Stimulated activated CD8-positive, alpha-beta memory T cell treated with anti-CD3 and anti-CD28 coated beads, Interleukin-7, amount 100 ng/mL, for 1 hour (primary cell): ENCODE measurements at places on chromosomes 1 and 21.

- no peak for DNase-seq
Observed at GRCh38 chr1:67458663-67459062, 28.5 kb upstream of the SERBP1 start.

DNA sequence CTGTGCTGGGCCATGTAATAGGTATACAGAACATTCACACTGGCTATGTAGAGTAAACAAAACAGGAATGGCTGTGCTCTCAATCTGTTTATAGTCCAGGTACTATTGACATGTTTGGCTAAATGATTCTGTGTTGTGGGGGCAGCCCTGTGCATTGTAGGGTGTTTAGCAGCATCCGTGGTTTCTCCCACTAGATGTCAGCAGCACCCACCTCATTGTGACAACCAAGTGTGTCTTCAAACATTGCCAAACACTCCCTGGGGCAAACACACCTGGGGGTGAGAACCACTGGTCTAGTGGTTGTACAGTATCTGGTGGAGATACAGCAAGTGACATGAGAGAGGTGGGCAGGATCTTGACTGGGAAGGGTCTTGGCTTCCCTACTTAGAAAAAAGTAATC lies 80.4 kb upstream of the SPATA6 start:
- DNase-seq: no peak

- no peak for DNase-seq
Observed at GRCh38 chr1:244322791-244323521, 128.8 kb downstream of the ADSS2 start.

DNA sequence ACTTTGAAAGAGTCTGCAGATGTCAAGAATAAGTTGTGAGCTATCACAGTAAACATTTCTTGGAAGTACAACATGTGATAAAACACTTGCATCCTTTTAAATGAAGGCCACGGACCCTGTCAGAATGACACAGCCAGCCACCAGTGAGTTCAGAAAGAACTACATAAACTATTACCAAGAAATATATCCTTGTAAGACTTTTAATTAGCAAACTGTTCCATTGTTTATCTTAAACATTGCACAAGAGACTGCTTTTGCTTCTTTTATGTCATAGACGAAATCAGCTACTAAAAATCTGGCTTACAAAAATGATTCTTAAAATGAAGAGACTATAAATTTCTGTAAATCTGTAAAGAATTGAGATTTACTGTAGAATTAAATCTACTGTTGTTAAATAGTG lies 17.9 kb downstream of the LRRC7 start:
- DNase-seq: no peak

GRCh38 chr1:203149188-203149840 lies 21.8 kb downstream of the ADORA1 start:
- DNase-seq: no peak

DNA sequence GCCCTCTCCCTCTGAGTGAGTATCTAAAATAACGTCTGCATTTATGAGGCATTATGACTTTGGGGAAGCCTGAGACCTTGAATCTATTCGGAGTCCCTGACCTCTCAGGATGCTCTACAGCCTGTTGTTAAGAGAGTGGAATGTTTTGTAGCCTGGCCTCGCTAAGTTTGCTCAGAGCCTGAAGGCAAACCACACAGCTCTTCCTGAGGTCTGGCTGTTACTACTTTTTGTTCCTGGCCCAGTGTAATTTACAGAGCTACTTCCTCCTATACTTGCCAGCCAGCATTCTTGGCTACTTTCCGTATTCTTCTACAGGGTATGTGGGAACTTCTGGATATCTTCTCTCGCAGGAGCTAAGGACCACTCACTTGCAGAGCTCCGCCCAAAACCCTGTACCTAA lies 3.6 kb upstream of the ZMYM4 start:
- no peak for DNase-seq

DNA sequence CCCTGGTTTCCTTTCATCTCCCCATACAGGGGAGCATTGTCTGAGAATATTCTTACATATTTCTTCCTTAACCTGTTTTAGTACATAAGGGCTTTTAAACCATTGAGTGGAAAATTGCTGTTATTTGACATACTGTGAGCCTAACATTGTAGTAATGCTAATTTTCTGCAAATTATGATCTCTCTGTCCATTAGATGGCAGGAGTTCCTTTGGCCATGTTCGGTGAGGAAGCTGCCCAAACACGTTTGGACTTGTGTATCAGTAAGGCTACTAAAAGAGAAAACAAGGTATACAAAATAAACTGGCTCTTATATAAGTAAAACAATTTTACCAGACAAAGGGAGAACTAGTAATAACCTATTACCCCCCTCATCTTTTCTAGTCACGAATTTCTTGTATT lies 29.2 kb downstream of the CDC7 start:
- DNase-seq: no peak

DNA sequence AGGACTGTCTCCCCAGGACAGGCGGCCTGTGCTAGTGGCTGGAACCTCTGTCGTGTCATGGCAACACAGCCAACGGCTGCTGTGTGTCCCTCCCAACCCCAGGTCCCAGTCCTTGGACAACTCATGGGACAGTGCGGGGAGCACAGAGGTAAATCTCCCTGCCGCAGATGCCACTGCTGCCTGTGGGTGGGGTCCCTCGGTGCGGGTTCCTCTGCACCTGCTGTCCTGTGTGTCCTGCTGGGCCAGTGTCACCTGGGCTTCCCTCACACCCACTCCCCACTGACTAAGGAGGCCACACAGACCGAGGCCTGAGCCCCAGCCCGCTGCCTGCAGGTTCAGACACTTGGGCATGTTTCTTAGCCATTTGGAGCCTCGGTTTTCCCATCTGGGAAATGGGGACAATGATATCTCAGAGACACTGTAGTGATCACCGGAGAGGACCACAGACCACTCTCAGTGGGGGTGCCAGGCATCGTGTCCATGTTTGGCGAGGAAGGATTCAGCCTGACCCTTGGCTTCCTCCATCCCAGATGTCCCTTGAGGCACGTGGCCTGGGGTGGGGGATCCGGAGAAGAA lies 96.5 kb downstream of the SIK1 start:
- no peak for DNase-seq

DNA sequence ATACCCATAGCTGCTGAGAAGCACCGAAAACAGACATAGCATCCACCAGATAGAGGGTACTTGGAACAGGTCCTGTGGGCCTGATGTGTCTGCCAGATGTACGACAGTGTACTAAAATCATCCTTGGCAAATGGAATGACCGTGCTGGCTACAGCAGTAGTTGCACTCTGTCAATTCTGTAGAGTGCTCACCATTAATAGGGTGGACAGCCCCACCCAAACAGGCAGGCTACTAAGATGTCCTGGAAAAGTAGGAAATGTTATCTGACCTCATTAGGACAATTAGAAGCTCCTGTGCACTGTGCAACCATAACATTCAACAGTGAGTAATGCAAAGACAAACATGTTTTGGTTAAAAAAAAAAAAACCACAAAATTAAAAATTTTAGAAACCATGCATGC lies 106.2 kb downstream of the PTPN14 start:
- DNase-seq: no peak

DNA sequence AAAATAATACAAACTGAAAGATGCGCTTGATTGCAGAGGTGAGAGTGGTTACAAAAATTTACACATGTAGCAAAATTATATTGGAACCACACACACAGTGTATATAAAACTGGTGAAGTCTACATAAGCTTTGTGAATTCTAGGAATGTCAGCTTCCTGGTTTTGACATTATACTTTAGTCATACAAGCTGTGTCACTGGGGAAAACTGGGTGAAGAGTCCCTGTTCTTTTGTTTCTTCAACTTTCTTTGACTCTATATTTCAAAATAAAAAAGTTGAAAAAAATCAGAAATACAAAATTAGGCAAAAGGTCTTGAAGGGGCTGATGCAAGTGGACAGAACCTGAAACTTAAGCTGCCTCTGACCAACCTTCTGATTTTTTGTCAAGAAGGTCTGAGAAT lies 3.0 kb downstream of the C1QC start:
- DNase-seq: no peak

GRCh38 chr21:14876524-14876840 lies 188.3 kb downstream of the NRIP1 start:
- DNase-seq: no peak

GRCh38 chr1:110687250-110687649 lies 12.5 kb upstream of the KCNA3 start:
- no peak for DNase-seq

GRCh38 chr1:89855413-89856123 lies 34.7 kb downstream of the LRRC8D start:
- DNase-seq: no peak

DNA sequence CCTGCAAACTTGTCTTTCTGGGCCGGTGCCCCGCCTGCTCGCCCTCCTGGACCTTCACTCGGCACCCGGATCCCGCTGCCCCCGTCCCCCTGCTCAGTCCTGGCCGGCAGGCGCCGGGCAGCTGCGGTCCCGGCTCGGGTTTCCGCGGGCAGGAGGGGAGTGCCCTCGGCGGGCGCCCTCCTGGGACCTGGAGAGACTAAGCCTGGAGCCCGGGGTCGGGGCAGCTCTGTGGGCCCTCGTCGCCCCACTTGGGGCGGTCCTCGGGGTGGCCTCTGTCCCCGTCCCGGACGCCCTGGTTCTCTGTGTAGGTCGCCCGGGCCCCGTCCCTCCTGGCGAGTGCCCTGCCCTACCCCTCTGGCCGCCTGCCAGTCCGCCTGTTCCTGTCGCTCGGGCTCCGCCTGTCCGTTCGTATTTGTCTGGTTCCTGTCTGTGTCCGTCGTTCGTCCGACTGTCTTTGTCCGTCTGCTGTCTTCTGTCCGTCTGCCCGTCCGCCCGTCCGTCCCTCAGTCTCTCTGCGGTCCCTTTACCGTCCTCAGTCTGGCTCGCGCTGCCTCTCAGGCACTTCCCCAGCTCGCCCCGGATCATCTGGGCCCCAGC lies 490 bp downstream of the SERINC2 start:
- no peak for DNase-seq

DNA sequence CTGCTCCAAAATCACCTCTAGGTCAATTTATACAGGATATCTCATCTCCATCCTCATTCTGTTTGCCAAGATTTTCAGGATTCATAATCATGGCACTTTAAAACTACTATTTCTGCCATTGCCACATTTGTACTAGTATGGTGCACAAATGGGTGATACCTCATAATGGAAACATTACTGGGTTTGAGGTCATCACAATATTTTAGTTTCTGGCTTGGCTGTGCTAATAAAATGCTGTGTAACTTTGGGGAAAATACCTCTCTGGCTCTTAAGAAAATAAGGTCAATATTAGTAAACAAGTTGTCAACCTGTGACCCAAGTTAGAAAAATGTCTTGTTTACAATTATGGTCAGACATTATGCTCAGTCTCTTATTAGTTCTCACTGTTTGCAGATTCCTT lies 4.7 kb upstream of the SLAMF7 start:
- DNase-seq: no peak

DNA sequence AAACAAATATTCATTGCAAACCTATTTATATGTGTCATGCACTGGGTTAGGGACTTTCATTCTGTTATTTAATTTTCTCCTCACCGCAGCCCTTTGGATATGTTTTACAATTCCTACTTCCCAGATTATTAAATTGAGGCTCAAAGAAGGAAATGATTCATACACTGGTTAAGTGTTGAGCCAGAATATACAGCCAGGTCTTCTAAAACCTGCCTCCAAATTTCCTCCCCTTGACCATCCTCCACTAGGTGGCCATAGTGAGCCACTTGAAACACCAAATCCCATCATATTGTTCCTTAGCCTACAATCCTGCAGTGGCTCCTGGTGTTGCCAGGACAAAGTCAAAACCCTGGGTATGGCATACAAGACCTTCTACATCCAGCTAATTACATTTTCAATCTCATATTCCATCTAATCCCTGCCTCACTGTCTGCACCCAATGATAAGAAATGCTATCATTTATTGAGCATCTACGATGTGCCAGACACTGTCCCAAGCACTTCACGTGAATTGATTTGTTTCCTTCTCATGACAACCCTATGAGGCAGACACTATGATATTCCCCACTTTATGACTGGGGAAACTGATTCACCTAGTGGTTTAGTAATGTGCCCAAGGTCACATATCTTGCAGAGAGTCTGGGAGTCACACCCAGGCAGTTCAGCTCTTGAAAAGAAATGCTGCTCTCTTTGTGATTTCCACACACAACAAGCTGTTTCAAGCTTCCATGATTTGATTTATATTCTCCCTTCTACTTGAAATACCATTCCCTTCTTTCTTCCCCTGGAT lies 23.6 kb upstream of the KIRREL1 start:
- DNase-seq: no peak

DNA sequence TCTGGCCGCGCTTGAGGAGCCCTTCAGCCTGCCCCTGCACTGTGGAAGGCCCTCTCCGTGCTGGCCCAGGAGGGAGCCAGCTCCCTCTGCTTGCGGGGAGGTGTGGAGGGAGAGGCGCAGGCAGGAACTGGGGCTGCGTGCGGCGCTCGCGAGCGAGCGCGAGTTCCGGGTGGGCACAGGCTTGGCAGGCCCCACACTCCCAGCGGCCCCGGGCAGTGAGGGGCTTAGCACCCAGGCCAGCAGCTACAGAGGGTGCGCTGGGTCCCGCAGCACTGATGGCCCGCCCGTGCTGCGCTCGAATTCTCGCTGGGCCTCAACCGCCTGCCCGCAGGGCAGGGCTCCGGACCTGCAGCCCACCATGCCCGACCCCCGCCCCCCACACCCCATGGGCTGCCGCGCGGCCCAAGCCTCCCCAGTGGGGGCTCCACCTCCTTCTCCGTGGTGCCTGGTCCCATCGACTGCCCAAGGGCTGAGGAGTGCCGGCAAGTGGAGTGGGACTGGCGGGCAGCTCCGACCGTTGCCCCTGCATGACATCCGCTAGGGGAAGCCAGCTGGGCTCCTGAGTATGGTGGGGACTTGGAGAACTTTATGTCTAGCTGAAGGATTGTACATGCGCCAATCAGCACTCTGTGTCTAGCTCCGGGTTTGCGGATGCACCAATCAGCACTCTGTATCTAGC lies 46.0 kb downstream of the COL24A1 start:
- no peak for DNase-seq

GRCh38 chr1:93753791-93754763 lies 72.4 kb upstream of the BCAR3 start:
- no peak for DNase-seq

DNA sequence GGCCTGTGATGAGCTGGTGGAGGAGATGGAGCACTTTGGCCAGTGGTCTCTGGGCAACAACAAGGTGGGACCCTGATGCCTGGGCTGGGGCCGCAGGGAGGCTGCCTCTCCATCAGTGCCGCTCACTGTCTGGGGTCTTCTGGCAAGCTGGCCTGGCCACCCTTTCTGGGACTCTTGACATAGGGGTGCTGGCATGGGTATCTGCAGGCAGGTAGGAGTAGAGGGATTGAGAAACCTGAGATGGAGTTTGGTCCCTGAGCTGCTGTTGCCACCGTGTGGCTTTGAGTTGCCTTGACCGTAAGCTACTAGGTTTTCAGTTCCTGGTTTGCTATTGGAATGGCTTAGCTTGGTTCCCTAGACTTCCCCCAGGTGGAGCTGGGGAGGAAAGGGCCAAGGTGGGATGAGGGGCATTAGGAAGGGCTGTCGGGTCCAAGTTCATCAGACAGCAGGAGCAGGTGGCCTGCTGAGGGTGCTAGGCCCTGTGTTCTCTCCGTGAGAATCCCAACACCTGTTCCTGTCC lies 13.2 kb upstream of the MFN2 start:
- no peak for DNase-seq

- no peak for DNase-seq
Observed at GRCh38 chr1:205798577-205798976, 14.4 kb downstream of the SLC41A1 start.
